Neuronal stem cell (in vitro differentiated cells): ENCODE measurements at places on chromosomes 1 and 21.

- no peaks in the 10 kb centered on the region for H3K4me1 ChIP-seq
- H3K27me3 ChIP-seq: no peaks in the 10 kb centered on the region
- H3K36me3 ChIP-seq: no peaks in the 10 kb centered on the region
- no peak for DNase-seq
- no peak overlapping the region for H3K4me3 ChIP-seq
Measured at GRCh38 chr1:79614762-79615161, 608.2 kb upstream of the ADGRL4 start.

DNA sequence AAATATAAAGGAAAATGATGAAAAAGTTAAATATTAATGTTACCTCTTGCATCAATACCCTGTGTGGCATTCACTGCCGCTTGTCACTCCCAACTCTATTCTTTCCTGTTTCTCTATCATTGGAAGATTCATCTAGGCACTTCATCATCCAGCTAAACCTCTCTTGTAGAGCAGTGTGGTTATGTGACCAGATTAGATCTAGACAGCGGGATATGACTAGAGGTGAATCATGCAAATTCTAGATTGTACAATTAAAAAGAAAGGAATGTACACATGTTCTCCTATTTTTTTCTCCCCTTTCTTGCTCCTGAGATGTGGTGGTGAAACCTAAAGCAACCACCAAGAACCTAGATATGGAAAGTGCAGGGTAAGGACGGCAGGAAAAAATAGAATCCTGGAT, 174.1 kb downstream of the LBR start:
- H3K4me3 ChIP-seq: no peak overlapping the region
- H3K27ac ChIP-seq: no peak overlapping the region
- no peaks in the 10 kb centered on the region for H3K36me3 ChIP-seq
- no peaks in the 10 kb centered on the region for H3K4me1 ChIP-seq
- DNase-seq: no peak

DNA sequence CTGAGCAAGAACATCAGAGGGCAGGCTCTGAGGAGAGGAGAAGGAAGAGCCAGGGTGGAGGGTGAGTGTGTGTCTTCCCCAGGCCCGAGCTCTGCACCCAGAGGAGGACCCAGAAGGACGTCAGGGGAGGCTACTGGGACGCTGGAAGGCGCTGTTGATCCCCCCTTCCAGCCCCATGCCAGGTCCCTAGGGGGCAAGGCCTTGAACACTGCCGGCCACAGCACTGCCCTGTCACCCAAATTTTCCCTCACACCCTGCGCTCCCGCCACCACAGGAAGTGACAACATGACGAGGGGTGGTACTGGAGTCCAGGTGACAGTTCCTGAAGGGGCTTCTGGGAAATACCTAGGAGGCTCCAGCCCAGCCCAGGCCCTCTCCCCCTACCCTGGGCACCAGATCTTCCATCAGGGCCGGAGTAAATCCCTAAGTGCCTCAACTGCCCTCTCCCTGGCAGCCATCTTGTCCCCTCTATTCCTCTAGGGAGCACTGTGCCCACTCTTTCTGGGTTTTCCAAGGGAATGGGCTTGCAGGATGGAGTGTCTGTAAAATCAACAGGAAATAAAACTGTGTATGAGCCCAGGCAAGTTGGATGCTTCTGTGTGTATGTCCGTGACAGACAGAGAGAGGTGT, 17.1 kb downstream of the BCAN start:
- H3K4me3 ChIP-seq: no peak overlapping the region
- peaks cover 50% of the 10 kb centered on the region for H3K4me1 ChIP-seq
- peaks cover 40% of the 10 kb centered on the region for H3K27me3 ChIP-seq
- no peaks in the 10 kb centered on the region for H3K36me3 ChIP-seq
- no peak overlapping the region for H3K27ac ChIP-seq

DNA sequence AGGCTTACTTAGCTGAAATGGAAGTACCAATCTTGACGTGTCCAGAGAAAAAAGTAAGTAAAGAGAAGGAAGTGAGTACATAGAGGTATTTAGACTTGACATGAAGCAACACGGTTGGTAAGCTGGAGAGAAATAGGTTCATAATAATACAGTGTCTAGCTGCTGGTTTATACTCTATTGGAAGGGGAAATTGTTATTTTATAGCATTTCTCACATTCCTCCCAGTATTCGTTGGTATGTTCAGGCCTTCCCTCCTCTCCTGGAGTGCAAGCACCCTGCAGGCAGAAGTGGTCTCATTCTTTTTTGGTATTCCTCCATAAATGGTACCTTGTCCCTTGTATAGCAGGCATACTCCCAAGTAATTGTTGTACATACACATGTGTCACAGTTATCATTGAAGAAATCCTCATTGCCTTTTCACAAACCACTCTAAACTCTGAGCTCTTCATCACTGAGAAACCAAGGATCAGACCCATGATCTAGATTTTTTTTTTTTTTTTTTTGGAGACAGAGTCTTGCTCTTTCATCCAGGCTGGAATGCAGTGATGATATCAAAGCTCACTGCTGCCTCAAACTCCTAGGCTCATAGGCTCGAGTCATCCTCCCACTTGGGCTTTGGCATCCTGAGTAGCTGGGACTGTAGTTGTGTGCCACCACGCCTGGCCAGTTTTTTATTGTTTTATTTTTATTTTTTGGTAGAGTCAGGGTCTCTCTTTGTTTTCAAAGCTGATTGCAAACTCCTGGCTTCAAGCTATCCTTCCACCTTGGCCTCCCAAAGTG, 9.8 kb upstream of the IPO9 start:
- H3K4me3 ChIP-seq: no peak overlapping the region
- H3K27ac ChIP-seq: no peak overlapping the region
- DNase-seq: no peak
- no peaks in the 10 kb centered on the region for H3K4me1 ChIP-seq
- peaks cover 96% of the 10 kb centered on the region for H3K36me3 ChIP-seq

GRCh38 chr1:38585460-38585859, 274.1 kb downstream of the RRAGC start:
- H3K4me3 ChIP-seq: no peak overlapping the region
- no peaks in the 10 kb centered on the region for H3K27me3 ChIP-seq
- no peaks in the 10 kb centered on the region for H3K36me3 ChIP-seq
- DNase-seq: no peak
- H3K27ac ChIP-seq: no peak overlapping the region

GRCh38 chr1:94425821-94426484, 7.8 kb downstream of the ABCD3 start:
- H3K27me3 ChIP-seq: no peaks in the 10 kb centered on the region
- no peak overlapping the region for H3K4me3 ChIP-seq
- DNase-seq: no peak
- H3K36me3 ChIP-seq: no peaks in the 10 kb centered on the region
- no peaks in the 10 kb centered on the region for H3K4me1 ChIP-seq
- H3K27ac ChIP-seq: no peak overlapping the region

DNA sequence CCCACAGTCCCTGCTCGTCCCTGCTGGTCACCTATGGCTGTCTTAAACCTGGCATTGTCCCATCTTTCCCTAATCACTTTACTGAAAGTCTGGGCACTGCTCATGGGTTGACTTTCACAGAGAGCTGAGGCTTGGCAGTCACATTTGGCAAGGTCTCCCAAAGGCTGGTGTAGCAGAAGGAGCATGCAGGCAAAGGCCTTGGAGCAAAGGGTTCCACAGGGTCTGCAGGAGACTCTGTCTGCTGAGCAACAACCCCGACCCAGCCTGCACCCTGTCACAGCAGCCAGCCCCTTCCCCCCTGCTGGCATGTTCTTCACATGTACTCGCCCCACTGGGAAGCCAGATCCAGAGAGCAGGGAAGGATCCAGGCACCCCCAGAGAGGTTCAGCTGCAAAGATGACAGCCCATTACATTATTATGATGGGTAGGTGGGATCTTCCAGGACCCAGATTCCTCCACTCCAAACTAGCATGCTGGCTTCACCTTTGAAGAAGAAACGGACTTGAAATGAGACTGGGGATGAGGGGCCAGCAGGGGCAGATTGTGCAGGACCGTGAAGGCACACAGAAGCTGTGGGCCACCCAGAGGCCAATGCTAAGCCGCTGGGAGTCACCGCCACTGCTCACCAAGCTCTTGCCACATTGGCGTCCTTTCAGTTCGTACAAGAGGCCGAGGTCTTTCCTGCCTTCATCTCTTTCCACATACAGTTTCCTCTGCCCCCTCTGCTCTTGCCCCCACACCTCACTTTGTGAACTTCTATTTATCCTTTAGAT, 14.2 kb upstream of the TMEM125 start:
- no peak overlapping the region for H3K27ac ChIP-seq
- H3K4me3 ChIP-seq: no peak overlapping the region
- no peaks in the 10 kb centered on the region for H3K4me1 ChIP-seq
- peaks cover 16% of the 10 kb centered on the region for H3K27me3 ChIP-seq

DNA sequence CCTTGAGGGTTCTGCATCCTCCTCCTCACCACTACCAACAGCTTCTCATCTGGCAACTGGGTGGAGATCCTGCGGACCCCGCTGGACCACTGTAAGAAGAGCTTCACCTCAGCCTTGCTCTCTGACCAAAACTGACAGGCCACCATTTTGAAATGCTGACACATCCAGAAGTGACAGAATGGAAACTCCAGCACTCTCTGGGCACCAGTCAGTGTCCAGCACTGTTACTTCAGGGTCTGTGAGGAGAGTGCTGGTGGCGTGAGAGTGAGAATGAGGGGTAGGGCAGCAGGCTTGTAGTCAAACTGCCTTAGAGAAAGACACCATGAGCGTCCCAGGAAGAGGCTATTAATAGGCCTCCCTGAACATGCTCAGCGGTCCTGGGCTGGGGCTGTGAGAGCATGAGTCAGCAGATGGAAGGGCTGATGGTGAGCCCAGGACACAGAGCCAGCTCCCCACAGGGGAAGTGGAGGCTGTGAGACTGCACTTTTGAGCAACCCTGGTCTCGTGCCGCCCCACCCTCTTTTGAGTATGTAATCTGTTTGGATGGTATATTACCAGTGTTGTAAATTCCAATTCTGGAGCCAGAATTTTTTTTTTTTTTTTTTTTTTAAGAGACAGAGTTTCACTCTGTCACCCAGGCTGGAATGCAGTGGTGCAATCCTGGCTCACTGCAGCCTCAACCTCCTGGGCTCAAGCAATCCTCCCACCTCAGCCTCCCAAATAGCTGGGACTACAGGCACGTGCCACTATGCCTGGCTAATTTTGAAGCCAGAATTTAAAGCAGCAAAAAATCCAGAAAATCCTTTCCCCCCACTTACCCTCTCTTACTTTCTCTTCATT, 34.4 kb upstream of the SLC30A1 start:
- no peak for DNase-seq
- no peaks in the 10 kb centered on the region for H3K36me3 ChIP-seq
- H3K4me3 ChIP-seq: no peak overlapping the region
- no peaks in the 10 kb centered on the region for H3K27me3 ChIP-seq

GRCh38 chr1:90504509-90504908, 212.6 kb downstream of the BARHL2 start:
- no peak overlapping the region for H3K4me3 ChIP-seq
- no peaks in the 10 kb centered on the region for H3K27me3 ChIP-seq
- no peak overlapping the region for H3K27ac ChIP-seq
- no peak for DNase-seq

DNA sequence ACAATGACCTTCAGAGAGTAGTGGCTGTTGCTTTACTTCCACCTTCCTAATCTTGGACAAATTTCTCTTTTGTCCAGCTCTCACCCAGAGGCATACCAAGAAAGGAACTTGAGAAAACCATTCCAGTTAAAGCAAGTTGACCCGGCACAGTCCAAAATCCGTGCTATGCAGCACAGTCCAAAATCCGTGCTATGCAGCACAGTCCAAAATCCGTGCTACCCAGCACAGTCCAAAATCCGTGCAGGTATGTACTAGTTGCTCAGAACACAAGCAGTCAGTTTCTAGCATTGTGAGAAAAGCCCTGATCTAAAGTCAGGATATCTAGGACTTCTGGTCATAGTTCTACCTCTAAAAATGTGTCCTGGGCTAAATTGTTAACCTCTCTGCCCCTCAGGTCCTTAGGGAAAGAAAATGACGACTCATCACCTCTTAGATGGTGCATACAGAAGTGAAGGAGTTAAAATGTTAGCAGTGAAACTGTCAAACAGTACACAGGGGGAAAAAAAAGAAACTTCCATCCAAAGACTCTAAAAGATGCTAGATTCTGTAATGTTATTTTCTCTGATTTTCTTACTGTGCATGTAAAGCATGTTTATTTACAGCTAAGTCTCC, 40.3 kb upstream of the ENAH start:
- H3K36me3 ChIP-seq: no peaks in the 10 kb centered on the region
- no peaks in the 10 kb centered on the region for H3K4me1 ChIP-seq
- H3K27me3 ChIP-seq: no peaks in the 10 kb centered on the region

DNA sequence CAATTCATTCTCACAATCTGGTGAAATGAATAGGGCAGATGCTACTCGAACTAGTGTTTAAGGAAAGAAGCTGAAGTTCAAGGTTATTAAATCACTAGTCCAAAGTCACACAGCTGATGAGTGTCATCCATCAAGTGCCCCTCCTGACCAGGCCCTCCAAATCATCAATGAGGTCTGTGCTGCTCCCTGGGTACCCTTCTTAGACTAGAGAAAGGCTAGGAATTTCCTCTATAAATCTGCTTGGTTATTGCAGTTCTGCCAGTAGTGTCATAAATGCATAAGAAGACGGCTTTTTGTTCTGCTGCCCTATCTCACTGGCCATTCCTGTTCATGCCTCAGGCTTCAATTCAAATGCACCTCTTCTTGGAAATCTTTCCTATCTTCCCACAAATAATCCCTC, 5.5 kb upstream of the KRTAP21-1 start:
- H3K27me3 ChIP-seq: no peaks in the 10 kb centered on the region
- H3K4me1 ChIP-seq: no peaks in the 10 kb centered on the region
- no peak for DNase-seq
- H3K36me3 ChIP-seq: no peaks in the 10 kb centered on the region
- H3K27ac ChIP-seq: no peak overlapping the region
